ENCODE measurements at places on chromosomes 6 and 20. TPM values are rescaled to one million over a fixed set of nuclear protein-coding genes. Genes with fewer than 3 reads are reported as not detected.

DNA sequence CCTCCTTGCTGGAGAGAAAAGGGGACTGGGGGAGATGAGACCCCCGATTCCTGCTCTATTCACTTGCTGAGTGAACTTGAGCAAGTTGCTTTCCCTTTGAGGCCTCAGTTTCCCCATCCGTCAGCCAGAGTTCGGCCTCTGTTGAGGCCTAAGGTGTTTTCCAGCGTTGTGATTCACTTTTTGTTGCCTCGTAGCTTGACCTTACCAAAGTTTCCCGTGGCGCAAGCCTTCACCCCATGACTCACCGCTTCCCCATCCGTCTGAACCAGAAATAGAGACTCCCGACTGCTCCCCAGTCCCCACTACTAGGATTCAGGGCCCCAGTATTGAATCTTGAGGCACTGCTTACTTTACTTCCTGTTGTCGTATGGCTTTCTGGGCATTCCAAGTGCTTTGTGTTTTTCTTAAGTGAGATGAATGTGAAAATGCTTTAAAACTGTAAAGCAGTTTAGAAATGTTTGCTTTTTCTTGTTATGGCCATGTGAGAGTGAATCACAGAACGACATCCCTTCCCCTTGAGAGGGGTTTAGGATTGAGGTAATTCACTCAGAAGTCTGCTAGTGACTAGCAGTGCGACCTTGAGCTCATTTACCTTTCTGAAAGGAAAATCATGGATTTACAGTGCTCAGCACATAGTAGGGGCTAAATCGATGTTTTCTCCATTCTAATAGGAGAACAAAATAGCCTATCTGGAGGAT, 1.2 kb downstream of the CHMP4B start:
- DNase-seq, result no peak

DNA sequence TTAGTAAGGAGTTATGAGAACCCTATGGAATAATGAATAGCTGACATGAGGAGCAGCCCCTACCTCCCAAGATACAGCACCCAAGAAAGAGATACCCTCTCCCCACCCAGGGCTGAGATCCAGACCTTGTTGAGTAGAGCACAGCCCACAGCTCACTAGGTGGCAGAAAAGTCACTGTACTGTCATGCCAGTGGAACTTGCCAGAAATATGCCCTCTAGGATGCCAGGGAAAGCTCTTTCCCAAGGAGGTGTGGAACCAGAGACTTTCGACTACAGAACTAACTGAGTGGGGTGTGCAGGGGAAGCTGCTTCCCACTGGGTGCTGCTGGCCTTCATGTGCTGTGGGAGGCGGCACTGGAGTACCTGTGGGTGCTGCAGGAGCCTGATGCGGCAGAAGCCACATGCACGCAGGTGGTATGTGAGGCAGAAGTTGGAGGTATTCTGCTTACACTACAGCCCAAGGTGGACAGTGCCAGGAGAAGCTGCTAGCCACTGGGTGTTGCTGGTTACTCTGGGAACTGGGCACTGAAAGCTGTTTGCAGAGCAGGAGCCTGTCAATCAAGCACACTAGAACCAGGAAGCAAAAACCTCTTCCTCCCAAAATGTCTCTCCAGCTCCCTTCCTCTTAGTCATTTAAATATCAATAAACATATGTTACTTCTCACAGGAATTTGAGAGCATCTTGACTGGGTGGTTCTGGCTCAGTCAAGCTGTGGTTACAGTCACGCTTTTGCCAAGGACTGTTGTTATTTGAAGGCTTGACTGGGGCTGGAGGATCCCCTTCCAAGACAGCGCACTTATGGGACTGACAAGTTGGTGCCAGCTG, 17.8 kb downstream of the ARMC12 start:
- DNase-seq, result no peak

Gene DEFB129
- total RNA-seq, result not detected

DNA sequence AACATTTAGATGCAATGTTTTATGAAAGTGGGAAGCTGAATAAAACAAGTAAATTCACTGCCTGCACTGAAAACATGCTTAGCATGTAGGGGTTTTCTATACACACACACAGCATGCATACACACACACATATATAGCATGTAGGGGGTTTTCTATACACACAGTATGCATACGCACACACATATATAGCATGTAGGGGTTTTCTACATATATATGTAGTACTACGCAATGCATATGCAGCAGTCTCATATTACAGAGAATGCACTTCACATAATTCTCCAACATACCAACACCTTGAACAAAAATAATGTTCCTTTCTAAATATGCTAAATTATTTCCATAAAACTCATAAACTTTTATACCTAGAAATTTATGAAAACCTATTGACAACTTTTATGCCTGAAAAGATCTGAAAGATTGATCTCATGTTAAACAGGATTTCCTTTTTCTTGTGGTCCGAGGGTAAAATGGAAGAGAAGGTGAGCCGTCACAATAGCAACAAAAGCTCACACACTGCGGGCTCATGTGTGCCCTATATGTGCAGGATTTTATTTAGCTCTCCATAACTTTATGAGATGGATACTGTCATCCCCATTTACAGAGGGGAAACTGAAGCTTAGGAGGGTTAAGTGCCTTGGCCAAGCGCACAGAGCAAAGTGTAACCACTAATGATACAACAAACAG, 81.9 kb upstream of the TULP1 start:
- no peak for DNase-seq

GRCh38 chr20:15061061-15061430, 723.6 kb upstream of the FLRT3 start:
- no peak for DNase-seq

DNA sequence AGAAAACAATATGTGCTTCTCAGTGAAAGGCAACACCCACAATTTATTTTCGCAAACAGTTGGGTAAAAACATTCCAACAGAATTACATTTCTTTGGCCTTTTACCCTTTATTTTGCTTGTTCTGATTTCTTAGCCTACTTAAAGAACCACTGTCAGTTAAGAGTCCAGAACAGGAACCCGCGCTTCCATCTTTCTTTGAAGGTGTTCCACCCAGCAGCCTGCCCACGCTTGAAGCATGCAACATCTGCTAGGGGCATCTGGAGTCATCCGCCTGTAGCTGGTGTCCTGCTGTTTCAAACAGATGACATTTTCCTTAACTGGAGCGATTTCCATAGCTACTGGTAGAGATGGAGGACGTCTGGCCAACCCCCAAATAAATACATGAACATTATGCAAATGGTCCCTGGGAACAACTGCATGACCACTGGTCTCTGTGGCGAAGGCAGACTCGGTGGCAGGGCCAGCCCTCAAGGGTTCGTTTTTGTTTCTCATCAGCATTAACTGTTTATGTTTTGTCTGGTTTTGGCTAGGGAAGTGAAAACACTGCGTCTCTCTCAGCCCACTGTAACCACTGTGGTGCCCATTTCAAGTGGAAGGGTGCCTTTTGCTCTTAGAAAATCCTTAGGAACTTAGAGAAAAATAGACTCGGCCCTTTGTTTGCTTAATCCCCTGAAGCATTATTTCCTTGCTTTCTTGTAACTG, 51.6 kb downstream of the LAMA4 start:
- DNase-seq, result no peak

Gene GNAS-AS1
- total RNA-seq, result 1.1 TPM

Gene LST1
- total RNA-seq, result not detected

DNA sequence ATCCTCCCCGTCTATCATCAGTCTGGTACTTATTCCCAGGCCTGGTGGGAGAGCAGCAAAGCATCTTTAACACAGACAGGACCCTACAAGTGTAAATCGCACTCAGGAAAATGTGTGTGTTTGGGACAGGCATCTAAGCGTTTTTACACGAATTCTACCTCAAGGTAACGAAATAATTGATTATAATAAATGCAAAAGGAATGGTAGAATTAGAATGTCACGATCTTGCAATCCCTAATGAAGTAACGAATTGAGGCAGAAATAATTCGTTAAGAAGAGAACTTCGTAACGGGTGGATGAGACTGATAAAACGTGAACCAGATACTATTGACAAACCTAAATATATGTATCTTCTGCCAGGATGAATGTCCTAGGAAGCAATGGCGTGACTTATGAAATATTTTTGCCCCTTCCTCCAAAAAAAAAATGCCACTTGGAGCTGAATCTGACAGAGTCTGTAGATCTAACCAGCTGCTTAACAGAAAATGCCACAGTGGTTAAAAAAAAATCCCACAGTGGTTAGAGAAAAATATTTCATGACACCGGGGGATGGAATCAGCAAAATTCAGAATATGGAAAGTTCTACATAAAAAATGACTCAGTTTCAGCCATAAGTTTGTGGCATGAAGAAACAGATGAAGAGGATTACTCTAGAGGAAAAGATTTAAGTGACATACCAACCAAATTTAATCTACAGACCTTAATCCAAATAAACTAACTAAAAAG, 68.7 kb downstream of the F13A1 start:
- no peak for DNase-seq

- DNase-seq, result no peak
Observed at GRCh38 chr6:166413491-166413951, 30.8 kb upstream of the MPC1 start.

Gene FNDC1
- 10.5 TPM for total RNA-seq

DNA sequence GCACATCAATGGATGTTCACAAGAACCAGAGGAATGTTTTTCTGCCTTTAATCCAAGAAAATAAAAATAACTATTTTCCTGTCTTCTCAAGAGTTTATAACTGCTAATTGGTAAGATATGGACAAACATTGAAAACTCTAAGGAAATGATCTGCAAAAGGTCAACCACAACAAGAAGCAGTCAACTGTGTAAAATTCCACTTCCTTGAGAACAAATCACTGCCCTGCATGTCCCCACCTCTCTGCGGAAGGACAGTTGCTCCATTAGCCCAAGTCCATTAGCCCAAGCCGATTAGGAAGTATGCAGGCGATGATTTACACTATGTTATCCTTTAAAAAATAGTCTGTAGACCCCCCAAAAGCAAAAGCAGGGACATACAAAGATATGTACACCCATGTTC, 27.6 kb downstream of the SLC22A23 start:
- DNase-seq, result no peak

Gene YTHDF1
- total RNA-seq, result 39.1 TPM

DNA sequence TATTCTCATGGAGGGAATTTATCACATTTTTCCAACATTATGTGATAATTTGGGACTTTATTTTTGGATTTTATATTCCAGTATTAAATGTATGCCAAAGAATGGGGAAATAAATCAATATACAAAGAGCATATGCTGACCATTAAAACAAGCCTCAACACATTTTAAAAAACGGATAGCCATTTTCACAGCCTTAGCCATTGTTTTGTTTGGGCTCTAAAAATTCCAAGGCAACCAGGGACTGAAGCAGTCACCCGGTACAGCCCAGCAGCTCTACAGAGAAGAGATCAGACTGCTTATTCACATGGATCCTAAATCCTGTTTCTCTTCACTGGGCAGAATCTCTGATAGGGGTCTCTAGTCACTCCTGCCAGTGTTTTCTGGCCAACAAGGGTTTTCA, 150.2 kb upstream of the OGFRL1 start:
- DNase-seq, result no peak

GRCh38 chr6:38035478-38035877, 216.0 kb downstream of the ZFAND3 start:
- DNase-seq, result no peak

DNA sequence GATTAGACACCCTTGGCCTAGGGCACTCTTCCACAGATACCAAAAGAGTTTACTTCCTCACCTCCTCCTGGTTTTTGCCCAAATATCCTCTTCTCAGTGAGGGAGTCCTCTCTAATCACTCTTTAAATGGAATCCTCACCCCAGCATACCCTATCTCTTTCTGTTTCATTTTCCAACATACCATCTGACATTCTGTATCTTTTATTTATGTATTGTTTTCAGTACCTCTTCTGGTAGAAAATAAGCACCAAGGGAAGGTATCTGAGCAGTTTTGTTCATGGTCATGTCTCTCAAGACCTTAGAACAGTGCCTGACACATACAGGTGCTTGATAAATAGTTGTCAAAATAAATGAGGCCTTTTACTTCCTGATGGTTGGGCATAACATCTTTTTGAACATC, 55.1 kb downstream of the KIAA0408 start:
- no peak for DNase-seq

Gene DEFB121
- total RNA-seq, result not detected

GRCh38 chr20:48761023-48761785, 66.6 kb downstream of the PREX1 start:
- no peak for DNase-seq

- no peak for DNase-seq
Observed at GRCh38 chr20:5608442-5609161, 141.6 kb upstream of the SHLD1 start.

Gene AP5S1
- total RNA-seq, result 24.5 TPM

- no peak for DNase-seq
Observed at GRCh38 chr6:111230351-111231089, 143.2 kb downstream of the SLC16A10 start.

GRCh38 chr6:110389689-110390382, 25.5 kb downstream of the DDO start:
- no peak for DNase-seq

Gene UNC5CL
- total RNA-seq, result 0.36 TPM

DNA sequence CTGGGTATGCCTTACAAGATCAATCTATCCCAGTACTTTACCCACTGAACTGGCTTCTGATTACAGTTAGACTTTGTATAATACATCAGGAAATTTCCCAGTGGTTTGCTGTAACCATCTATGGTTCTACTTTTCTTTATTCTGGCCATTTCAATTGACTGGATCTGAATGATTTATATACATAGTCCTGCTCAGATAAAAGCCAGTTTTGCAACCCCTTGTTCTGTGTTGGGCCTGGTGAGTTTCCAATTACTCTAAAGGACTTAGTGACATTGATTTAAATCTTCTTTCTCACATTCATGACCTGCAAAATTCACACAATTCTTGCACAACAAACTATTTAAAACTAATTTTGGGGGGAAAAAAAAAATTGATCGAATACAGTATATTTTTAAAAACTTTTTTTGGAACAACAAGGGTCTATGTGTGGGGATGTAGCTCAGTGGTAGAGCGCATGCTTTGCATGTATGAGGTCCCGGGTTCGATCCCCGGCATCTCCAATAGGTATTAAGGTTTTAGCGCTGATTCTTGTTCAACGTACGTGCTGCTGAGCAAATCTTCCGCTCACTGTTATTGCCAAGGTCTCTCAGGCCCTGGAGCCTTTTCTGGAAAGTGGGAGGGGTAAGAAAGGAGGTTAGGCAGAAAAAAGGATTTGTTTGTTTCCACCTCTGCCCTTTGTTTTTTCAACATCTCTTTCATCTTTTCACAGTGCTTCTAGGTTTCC, 117.5 kb downstream of the GPX5 start:
- no peak for DNase-seq

GRCh38 chr6:7047966-7048365, 59.8 kb upstream of the RREB1 start:
- DNase-seq, result no peak

- DNase-seq, result no peak
Observed at GRCh38 chr6:137475103-137475502, 19.1 kb downstream of the OLIG3 start.

- DNase-seq, result no peak
Observed at GRCh38 chr6:14197118-14197517, 79.5 kb downstream of the CD83 start.

Gene SLC32A1
- total RNA-seq, result not detected

Gene PROKR2
- total RNA-seq, result not detected

GRCh38 chr6:157471895-157472686, 91.1 kb downstream of the ZDHHC14 start:
- DNase-seq, result no peak

GRCh38 chr6:3289664-3290055, 30.9 kb downstream of the PSMG4 start:
- DNase-seq, result peak; percentile 78

- no peak for DNase-seq
Observed at GRCh38 chr6:116327803-116328527, 42.8 kb upstream of the DSE start.

GRCh38 chr6:111711984-111712752, 106.5 kb upstream of the TRAF3IP2 start:
- DNase-seq, result no peak

GRCh38 chr20:58645412-58645968, 5.6 kb upstream of the STX16 start:
- no peak for DNase-seq

Data from chondrocyte (in vitro differentiated cells).